ENCODE measurements at places on chromosomes 11 and 22.

GRCh38 chr22:31726692-31727091 is 23.2 kb downstream of the PRR14L start:
- DNase-seq = no peak

DNA sequence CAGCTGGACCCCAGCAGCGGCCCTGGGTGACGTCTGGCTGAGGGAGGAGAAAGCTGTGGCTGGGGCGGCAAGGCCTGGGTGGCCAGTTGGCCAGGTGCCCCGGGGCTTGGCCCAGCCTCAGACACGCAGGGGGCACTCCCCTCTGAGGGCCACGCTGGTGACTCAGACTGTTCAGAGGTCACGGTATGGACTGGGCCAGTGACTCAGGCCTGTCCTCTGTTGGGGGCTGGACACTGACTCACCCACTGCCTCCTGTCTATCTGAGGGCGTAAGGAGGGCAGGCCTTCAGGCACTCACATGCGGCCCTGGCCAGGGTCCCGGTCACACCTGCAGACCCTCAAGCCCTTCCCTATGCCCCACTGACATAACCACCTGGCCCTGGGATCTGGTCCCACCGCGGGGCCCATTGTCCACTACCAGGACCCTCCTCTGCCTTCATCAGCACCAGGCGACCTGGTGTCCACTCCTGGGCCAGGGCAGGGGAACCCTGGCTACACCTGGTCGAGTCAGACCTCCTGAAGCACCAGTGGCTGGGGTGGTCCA is 3.7 kb upstream of the MUC5AC start:
- DNase-seq = peak; percentile 33

- DNase-seq = no peak
Observed at GRCh38 chr11:6321961-6322362, 1.7 kb upstream of the CAVIN3 start.

GRCh38 chr11:132621976-132622580 is 910.2 kb downstream of the OPCML start:
- no peak for DNase-seq

DNA sequence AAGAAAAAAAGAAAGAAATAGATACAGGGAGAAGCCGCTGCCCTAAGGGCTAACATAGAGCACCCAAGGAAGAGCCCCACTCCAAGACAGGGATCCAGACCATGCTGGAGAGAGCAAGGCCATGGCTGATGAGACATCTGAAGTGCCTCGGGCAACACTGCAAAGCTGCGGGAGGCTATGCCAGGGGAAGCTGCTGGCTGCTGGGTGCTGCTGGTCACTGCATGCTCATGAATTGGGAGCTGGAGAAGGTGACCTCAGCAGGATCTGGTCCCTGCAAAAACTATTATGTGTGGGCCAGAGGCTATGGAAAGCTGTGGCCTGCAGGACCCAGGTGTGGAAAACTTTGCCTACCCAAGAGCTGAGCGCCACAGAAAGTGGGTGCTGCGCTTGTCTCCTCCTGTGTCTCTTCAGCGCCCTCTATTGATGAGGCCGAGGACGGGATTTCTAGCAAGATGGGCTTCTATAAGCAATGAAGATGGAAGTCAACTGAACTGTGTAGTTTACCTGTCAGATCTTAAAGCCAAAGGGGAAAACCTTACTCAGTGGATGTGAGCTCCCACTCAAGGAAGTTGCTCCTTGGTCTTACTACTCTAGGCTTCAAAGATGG is 17.3 kb upstream of the SLC29A2 start:
- DNase-seq = peak; percentile 26

DNA sequence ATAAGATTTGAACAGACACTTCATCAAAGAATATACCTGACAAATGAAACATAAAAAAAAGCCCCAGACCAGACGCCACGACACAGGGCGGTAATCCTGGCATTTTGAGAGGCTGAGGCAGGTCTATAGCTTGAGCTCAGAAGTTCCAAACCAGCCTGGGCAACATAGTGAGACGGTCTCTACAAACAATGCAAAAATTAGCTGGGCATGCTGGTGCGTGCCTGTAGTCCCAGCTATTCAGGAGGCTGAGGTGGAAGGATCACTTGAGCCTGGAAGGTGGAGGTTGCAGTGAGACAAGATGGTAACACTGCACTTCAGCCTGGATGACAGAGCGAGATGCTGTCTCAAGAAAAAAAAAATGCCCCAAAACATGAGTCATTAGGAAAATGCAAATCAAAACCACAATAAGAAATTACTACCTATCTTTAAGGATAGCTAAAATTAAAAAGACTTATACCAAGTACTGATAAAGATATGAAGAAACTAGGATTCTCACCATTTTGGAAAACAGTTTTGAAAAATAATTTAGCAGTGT is 91.7 kb upstream of the GRAMD1B start:
- DNase-seq = no peak

DNA sequence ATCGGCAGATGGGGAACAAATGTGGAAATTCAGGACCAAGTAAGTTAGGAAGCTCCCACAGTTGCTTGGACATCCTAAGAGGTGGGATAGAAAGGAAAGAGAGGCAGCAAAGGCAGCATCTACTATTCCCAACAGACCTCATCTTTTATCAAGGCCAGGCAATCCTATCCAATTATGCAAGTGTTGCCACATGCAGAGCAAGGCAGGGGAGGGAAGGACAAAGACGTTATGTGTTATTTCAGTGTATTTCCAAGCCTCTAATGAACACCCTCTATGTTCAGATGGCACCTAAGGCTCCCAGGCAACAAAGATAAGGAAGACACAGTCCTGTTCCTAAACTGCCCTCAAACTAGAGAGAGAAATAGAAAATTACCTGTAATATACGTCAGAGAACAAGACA is 9.2 kb downstream of the TIGD3 start:
- no peak for DNase-seq

DNA sequence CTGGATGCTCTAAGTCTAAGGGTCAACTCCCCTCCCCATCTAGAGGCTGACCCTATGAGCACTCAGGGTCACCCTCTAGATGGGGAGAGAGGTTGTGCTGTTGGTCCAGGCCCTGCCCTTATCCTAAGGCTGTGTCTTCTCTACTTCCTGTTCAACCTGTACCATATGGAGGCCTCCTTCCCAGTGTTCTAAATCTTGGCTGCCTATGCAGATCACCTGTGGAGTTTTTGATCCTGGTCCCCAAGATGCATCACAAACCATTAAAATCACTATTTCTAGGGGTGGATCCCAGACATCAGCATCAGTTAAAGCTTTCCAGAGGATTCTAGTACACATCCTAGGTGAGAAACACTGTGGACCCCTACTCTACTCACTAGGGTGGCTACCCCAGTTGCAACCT is 26.2 kb downstream of the LARGE1 start:
- DNase-seq = no peak

- DNase-seq = no peak
Observed at GRCh38 chr11:24760681-24761080, 263.8 kb downstream of the LUZP2 start.

GRCh38 chr11:10701982-10702381 is 8.4 kb upstream of the IRAG1 start:
- DNase-seq = peak; percentile 8

- no peak for DNase-seq
Observed at GRCh38 chr11:79397252-79397651, 43.6 kb downstream of the TENM4 start.

DNA sequence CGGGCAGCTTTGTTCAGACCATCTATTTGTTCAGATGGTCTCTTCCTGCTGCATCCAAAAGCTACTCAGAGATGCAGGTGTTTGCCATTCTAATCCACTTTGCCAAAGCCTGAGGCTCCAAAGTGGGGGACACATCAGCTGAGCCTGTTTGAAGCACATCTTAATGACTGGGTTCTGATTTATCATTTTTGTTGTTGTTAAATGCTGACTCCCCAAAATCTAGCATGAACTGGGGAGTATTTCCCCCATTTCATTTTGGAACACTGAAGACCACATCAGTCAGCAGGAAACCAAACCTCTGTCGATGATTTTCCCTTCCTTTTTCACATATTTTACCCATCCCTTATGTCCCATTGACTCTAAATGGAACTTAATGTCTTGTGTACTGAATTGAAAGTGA is 262.6 kb downstream of the NTM start:
- DNase-seq = no peak

GRCh38 chr11:128948583-128948982 is 5.9 kb upstream of the TP53AIP1 start:
- no peak for DNase-seq

- no peak for DNase-seq
Observed at GRCh38 chr11:92861634-92862033, 107.8 kb upstream of the MTNR1B start.

GRCh38 chr22:44642096-44642644 is 59.8 kb upstream of the PRR5 start:
- no peak for DNase-seq
